ENCODE measurements at places on chromosomes 4 and X.

DNA sequence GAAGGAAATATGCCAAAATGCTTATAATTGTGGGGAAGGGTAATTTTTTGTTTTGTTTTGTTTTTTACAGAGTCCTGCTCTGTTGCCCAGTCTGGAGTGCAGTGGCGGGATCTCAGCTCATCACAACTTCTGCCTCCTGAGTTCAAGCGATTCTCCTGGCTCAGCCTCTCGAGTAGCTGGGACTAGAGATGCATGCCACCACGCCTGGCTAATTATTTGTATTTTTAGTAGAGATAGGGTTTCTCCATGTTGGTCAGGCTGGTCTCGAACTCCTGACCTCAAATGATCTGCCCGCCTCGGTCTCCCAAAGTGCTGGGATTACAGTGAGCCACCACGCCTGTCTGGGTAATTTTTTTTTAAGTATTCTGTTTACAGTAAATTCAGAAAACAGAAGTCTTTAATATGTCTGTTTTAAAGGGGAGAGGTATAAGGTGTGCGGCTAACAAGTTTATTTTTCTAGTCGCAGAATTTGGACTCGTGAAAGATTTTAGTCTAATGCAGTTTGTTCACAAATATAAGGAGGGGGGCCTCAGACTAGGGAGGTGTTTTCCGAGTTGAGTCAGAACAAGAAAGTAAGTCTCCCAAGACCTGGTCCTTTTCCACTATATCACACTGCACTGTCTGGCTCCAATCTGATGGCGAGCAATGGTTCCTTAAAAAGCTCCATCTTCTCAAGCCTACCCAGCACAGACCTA, 1.5 kb downstream of the ACSL1 start:
- peak; percentile 32 for ATAC-seq

- ATAC-seq, result no peak
These were observed 86.4 kb downstream of the ELOVL6 start for GRCh38 chr4:110112056-110112455.

GRCh38 chr4:47914926-47915237, 499 bp upstream of the NFXL1 start:
- no peak for ATAC-seq

DNA sequence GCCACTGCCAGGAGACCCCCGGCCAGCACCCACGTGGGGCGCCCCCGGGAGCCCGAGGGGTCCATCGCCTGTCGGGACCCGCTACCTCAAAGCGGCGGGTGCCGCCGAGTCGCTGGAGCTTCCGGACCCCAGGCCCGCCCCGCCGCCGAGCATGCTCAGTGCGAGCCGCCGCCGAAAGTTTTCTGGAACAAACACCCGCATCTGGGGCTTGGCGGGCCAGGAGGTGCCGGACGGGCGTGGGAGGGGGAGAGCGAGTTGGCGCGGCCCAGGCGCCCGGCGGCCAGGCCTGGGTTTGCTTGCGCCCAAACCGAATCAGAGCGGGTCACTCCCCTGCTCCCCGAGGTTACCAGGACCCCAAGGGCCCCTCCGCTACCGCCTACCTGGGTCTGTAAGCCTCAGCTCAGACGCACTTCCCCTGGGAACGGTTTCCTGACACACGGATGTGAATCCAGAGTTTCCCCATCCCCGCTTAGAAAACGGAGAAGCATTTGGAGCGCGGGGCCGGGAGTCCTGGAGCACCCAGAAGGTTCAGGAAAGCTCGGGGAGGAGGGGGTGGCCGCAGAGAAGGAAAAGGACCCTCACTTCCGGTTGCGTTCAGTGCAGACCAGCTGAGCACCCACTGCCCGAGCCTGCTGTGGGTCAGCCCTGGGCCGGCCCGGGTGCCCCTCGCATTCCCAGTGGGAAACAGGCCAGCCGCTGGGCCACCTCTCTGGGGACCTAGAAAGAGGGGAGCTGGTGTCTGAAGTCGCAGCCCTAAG, at the start of gene EVC2:
EVC2 (minus strand) TSS at position 111 of the 758 bp plus-strand sequence; CDS start at position 65, 46 bp downstream.
- no peak for ATAC-seq

- ATAC-seq, result no peak
These were observed 552.1 kb downstream of the SPOCK3 start for GRCh38 chr4:166682200-166682599.

- ATAC-seq, result no peak
These were observed 21.9 kb downstream of the SH3BP2 start for GRCh38 chr4:2814627-2815270.
